ENCODE measurements at places on chromosomes 13 and 19. TPM values are rescaled to one million over a fixed set of nuclear protein-coding genes. Genes with fewer than 3 reads are reported as not detected.

The FBN3 gene
- not detected for polyA plus RNA-seq

The FGF21 gene
- polyA plus RNA-seq = not detected

The ZNF561 gene
- polyA plus RNA-seq = 18.0 TPM

The ZNF284 gene
- polyA plus RNA-seq = 1.4 TPM

The ZNF417 gene
- 1.7 TPM for polyA plus RNA-seq

The TNPO2 gene
- 112 TPM for polyA plus RNA-seq

The LIM2 gene
- not detected for polyA plus RNA-seq

The FGF9 gene
- polyA plus RNA-seq = not detected

The DPF1 gene
- polyA plus RNA-seq = 4.3 TPM

- DNase-seq = no peak
Observed at GRCh38 chr19:1141944-1142343, 32.1 kb downstream of the SBNO2 start.

DNA sequence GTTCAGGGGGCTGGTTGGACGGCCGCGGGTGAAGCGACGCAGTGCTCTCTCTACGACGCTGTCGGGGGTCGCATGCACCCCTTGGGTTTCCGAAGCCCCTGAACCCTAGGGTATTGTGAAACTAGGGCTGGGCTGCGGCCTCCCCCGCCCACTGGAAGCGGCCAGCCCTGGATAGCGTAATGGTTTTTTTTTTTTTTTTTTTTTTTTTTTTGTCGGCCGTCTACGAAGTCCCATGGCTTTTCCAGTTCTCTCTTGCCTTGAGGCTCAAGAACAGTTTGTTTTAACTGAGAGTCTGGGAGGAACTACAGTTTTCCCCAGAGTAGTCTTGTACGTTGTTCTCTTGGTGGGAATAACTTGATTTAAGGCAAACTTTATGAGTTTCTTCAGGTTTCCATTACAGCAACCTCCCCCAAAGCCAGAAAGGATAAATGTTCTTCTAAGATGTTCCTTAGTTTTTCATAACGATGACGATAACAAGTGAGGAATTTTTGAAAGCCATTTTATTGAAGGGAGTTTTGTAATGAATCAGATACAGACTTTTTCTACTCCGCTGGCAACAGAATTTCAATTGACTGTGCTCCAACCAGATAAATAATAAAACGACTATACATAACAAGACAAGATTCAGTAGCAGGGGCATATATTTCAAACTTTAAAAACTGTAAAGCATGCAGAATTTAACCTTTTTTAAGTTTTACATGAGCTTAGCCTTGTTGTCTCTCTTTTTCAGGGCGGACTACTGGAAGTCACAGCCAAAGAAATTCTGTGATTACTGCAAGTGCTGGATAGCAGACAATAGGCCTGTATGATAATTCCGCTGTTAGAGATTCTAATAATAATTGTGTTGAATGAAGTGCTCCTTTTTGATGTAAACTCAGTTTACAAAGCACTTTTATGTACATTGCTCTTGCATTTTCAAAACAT lies 867 bp downstream of the WBP4 start:
- no peak for DNase-seq

DNA sequence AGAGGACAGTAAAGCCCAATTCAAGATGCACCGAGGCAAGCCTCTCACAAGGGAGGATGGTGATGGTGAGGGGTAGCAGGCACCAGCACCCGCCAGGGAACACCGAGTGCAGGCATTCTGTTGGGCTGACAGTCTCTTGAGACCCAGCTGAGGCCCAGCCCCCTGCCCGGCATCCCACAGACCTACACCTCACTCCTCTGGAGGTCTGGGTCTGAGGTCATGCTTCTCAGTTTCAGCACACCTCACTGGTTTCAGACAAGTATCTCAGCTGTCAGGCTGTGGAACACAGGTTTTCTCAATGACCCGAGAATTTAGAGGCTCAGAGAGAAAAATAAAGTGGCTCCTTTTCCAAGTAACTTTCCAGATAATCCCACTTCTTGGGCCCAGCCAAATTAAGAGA lies 27.7 kb upstream of the EPHX3 start:
- no peak for DNase-seq

DNA sequence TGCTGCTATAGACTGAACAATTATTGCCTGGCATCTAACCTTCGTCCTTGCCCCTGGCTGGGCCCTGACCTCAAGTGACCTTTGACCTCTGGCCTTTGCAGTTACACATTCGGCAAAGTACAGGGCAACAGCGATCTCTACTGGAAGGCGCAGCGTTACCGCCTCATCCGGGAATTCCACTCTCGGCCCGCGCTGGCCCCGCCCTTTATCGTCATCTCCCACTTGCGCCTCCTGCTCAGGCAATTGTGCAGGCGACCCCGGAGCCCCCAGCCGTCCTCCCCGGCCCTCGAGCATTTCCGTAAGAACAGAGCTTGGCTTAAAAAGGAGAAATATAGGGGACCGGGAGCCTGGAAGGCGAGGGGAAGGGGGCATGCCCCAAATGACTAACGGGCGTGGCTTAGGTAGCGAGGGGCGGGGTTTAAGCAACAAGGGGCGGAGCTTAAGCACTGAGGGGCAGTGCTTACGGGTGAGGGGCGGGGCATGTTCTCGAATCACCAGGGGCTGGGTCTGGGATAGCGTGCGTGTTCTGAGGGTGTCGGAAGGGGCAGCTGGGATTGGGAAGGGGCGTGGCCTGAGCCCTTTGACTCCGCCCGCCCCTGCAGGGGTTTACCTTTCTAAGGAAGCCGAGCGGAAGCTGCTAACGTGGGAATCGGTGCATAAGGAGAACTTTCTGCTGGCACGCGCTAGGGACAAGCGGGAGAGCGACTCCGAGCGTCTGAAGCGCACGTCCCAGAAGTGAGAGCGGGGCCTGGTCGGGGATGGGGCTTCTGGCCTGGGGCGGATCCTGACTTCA lies 52.7 kb downstream of the TRPM4 start:
- DNase-seq = peak; percentile 69

GRCh38 chr13:76620036-76620435 lies 266.2 kb downstream of the KCTD12 start:
- no peak for DNase-seq

DNA sequence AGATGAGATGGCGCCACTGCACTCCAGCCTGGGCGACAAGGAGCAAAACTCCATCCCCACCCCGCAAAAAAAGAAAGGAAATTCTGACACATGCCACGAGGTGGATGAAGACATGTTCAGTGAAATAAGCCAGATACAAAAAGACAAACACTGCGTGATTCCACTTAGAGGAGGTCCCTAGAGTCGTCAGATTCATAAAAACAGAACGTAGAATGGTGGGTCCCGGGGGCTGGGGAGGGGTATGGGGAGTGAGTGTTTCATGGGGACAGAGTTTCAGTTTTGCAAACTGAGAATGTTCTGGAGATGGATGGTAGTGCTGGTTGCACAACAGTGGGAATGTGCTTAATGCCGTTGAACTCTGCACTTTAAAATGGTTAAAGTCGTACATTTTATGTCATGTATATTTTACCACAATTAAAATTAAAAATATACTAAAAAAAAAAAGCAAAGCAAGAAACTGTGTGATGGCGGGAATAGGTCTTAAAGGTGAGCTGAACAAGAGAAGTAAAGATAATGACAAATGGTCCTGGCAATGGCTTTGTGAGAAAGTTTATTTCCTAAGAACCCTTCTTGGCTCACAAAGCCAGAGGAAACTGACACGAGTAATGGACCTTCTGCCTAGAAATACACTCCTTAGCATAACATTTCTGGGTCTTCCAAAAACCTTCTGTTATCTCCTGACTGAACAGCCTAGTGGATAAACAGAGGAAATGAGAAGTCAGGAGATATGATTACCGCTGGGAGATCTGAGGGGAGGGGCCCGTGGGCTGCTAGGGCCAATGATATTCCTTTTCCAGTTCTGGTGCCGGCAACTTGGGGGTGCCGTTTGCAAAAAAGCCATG lies 4.2 kb upstream of the SPC24 start:
- DNase-seq = peak; percentile 40

DNA sequence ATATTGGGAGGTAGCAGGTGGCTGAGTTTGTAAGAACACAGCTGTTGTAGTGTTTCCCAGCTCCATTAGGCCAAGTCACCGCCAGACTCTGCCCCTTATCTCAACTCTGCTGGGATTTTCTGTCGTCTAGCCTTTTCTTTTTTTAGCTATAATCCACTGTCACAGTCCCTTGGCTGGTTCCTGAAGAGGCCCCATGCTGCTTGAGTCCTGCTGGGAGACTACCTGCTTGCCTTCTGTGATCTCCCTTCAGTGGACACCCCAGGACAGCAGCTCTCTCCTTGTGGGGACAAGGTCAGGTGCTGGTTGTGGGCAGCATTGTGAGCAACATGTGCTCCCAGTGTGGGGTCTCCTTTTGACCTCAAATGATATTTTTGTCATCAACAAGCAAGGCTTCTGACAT lies 195.0 kb upstream of the ATXN8OS start:
- DNase-seq = no peak

DNA sequence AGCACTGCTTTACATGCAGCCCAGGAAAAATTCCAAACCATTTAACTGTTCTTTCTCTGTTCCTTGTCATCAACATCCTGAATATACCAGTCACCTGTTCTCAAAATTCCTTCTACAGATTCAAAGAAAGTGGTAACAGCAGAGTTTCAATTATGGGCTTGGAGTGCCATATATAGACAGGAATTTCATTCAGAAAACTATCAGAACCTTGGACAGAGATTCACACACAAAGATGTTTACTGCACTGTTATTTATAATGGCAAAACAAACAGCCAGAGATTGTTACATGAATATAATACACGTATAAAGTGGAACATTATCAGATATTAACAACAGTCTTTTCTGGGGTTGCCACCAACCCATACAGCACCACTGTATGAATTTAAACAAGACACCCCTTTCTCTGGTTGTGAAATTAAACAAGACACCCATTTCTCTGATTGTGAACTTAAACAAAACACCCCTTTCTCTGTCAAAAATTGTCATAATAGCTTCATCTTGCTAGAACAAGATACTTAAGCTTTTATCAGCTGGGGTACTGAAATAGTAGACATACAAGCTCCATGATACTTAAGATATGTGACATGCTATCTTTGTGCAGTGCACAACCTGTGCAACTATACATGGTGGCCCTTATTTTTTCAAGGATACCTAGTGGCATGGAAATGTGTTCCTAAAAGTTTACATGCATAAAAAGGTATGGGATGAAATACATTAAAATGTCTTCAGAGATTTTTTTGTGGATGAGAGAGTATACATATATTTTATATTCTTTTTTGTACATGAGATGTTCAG lies 12.6 kb downstream of the CACNA1A start:
- no peak for DNase-seq

GRCh38 chr13:37175996-37176395 lies 70.5 kb upstream of the CSNK1A1L start:
- DNase-seq = no peak

DNA sequence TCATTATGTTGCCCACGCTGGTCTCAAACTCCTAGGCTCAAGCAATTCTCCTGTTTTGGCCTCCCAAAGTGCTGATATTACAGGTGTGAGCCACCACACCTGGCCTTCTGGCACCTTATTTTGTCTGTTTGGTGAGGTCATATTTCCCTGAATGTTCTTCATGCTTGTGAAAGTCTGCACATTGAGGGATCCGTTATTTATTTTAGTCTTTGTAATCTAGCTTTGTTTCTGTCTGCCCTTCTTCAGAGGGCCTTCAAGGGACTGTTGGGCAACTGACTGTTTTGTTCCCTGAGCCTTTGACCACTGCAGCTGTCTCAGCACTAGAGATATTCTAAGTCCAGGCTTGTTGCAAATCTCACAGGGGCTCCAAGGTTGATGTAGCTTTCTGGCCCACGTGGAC lies 110.5 kb upstream of the RFC3 start:
- no peak for DNase-seq

GRCh38 chr19:12687496-12688196 lies at the start of gene GNG14:
GNG14 (plus strand) TSS chr19:12687998; CDS start chr19:12688049, 51 bp downstream.
- DNase-seq = no peak

DNA sequence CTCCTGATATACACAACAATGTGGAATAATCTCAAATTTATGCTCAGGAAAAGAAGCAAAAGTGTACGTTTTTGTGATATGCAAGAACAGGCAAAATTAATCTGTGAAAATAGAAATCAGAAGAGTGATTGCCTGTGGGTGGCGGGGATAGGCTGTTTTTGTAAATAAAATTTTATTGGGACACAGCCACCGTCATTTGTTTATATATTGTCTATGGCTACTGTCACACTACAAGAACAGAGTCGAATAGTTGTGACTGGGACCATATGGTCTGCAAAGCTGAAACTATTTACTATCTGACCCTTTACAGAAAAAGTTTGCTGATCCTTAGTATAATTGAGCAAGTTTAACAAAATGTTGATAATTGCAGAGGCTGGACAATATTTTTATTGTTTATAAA lies 269.5 kb upstream of the HTR2A start:
- no peak for DNase-seq

DNA sequence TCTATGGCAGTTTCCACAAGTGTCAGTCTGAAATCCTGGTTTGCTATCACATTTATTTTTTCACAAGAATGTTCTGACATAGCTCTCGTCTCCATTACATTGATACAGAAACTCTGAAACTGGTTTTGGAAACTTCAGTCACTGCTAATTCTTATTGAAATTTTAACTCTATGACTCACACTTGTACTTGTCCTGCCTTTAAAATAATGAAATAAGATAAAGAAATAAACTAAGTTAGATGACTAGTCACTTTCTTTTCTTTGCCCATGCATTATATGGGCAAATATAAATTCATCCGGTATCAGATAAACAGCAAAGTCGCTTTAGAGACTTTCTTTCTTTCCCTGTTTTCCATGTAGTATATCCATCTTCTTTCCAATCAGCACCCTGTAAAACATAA lies 257.5 kb downstream of the PCDH9 start:
- no peak for DNase-seq

- peak; percentile 44 for DNase-seq
Observed at GRCh38 chr13:36282821-36283432, 14.7 kb downstream of the CCDC169 start.

GRCh38 chr13:87274209-87274819 lies 396.9 kb upstream of the SLITRK5 start:
- DNase-seq = peak; percentile 25

DNA sequence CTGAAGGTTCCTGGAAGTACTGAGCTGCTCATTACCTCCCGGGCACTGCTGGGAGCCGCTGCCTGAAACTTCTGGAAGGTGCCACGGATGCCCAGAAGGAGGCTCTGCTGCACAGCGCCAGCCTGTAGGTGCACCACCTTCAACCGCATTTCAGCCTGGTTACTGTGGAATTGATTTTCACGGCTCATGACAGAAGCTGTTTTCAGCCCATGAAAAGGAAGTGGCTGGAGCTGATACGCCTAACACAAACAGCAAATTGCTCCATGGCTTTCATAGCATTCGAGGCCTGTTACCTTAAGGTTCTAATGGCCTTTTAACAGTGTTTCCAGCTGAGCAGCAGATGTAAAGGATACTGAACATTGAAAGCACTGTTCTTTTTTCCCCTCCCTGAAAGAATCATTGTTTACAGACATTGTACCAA lies 22.0 kb downstream of the GPC6 start:
- DNase-seq = peak; percentile 56

DNA sequence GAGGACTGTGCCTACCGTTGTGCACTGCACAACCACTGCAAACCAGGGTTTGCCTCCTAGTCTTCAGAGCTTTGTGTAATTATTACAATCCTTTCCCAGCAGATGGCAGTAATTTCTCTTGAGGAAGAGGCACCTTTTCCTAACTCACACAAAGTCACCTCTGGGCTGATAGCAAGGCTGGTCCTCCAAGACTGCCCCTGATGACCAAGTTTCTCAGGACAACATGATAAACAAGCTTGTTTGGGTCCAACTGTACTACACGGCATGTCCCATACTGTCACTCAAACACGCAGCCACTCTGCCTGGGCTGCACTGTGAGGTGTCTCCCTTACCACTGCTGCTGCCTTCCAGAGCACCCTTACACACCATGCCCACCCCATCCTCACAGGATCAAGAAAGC lies 39.3 kb downstream of the RFXAP start:
- peak; percentile 53 for DNase-seq

- no peak for DNase-seq
Observed at GRCh38 chr13:35346494-35346893, 130.0 kb downstream of the MAB21L1 start.
